ENCODE measurements at places on chromosomes 6 and 20.

- DNase-seq, result no peak
Measured at GRCh38 chr6:161091972-161092701, 100.6 kb downstream of the MAP3K4 start.

DNA sequence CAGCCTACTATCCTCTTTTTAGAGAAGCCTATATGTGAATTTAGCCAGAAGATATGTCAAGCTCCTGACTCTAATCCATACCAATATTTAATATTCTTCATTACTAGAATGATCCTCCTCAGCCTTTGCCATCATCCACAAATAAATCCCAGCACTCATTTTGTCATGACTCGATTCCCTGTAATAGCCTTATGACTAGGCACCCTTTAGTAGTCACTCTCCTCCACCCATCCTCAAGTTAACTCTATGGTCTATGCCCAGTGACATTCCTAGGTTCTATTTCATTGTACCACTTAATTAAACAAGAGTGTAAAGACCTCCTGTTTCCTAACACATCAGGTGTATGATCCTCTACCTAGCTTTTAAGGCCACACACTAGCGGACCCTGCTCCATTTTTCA lies 450.4 kb upstream of the CITED2 start:
- no peak for DNase-seq

GRCh38 chr20:59334651-59335300 lies 34.4 kb downstream of the EDN3 start:
- no peak for DNase-seq

DNA sequence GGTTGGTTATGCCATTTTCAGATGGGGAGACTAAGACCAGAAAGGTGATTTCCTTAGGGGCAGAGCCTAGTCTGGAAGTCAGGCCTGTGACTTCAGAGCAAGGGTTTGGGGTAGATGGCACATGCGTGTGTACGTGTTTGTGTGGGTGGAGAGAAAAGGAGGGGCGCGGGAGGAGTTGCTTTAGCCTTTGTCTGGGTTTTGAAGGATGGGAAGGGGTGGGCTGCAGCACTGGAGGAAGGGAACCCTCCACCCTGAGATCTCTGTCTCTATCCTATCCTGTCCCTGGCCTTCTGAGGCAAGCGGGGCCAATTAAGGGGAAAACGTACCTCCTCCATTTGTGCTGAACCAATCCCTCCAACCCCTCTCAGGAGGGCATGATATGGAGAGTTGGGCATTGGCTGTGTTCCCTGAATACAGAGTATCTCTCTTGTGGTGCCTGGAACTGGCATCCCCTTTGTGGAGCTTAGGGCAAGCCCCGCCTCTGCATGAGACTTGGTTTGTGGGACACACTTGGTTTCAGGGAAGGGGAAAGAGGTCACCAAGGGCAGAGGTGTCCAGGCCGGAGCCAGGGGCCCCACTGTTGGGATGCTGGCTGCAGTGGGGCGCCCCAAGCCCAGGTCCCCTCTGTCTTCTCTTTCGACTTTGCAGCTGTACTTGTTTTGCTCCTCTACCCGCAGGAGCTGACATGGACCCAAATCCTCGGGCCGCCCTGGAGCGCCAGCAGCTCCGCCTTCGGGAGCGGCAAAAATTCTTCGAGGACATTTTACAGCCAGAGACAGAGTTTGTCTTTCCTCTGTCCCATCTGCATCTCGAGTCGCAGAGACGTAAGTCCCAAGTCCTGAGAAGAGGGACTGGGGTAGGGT lies at the start of gene DBNDD2:
TSS of gene DBNDD2 (plus strand) at position 507 of the 863 bp plus-strand sequence. CDS start at position 686, 179 bp downstream.
- DNase-seq, result no peak

DNA sequence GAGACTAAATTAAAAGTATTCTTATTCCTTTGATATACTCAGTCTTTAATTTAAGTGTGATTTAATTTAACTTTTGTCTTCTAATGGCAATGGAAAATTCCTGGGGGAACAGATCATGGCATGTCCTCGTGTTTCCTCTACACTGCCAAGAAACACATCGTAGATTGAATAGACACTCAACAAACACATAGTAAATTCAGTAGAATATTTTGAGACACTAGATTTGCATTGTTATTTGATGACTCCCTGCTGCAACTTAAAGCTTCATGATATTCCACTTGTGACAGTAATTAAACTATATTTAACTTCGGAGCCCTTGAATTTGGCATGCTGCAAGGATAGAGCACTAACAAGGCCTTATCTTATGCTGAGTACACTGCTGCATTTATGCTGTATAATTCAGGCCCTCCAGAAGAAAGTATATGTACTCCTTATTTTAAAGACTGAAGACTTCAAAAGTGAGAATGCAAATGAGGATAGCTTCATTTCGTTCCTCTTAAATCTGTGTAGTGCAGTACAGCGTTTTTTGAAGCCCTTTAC lies 84.3 kb downstream of the GRM1 start:
- no peak for DNase-seq

DNA sequence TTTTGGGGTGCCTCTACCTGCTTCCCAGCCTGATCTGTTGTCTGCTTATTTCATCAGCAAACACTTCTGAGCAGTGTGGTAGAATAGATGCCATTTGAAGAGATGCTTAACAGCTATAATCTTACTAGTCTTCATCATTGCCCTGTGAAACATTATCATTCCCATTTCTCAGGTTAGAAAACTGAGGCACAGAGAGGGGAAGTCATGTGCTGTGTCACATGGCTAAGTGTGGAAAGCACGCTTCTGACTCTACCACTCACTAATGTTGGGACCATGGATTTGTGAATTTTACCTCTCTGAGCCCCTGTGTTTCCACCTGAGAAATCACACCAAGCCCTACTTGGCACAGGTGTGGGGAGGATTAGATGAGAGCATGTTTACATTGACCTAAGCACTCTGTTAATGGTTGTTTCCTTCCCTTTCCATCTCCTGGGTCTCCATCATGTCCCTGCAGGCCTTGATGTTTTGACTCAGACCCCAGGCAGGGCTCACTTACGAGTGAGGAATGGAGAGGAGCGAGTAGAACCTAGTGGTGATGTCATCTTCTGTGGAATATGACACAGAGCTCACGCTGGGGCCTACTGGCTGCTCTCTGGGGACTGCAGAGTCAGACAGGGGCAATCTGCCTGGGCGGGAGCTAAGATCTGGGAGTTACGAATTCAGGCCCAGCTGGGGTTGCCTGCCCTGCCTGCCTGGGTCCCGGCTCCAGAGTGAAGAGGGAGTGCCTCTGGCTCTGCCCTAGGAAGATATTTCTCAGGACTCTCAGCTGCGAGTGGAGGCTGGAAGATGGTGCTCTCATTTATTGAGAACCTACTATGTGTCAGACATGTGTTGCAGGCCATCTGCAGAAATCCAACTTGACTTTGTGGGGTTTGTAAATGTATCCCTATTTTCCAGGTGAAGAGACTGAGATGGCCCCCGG lies 64.3 kb downstream of the CDH22 start:
- DNase-seq, result no peak

- DNase-seq, result no peak
Measured at GRCh38 chr6:158607411-158608170, 37.0 kb downstream of the DYNLT1 start.

All from stimulated activated CD4-positive, alpha-beta T cell treated with anti-CD3 and anti-CD28 coated beads, Interleukin-15, amount 100 ng/mL, for 48 hours (primary cell).